ENCODE measurements at places on chromosomes 2 and 18.

DNA sequence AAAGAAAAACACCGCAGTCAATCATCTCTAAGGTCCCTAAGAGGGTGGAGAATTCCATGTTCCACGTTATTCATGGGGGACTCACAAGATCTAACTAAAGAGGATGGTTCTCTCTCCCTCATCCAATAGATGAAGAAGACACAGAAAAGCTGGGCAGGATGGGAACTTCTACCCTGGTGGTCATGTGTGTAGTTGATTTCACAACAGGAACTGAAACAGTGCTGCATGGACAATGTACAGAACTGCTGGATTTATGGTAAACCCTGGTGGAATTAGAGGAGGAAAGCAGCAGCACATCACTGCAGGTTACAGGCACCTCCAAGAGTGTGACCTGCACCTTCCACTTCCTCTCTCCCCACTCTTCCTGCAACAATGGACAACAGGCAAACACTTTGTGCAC, 31.4 kb downstream of the FECH start:
- no peak for DNase-seq

- DNase-seq, result no peak
Observed at GRCh38 chr18:22408059-22408458, 9.7 kb downstream of the CTAGE1 start.

GRCh38 chr2:218963601-218964000, 4.1 kb downstream of the CDK5R2 start:
- no peak for DNase-seq

DNA sequence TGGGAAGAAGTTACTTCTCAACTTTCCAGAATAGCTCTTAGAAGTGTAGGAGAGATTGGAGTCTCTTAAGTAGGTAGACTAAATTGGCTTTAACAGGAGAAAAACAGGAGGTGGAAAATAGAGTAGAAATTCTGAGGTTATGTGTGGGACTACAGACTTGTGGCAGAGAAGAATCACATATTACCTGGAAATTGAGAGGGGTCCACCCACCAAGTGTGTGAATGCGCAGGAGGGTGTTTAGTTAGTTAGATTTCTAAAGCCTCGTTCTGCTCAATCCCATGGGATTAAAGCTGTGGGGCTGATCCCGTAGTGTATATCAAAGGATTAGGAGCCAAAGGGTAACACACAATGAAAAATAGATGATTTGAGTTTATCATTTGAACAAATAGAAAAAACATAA, 319.1 kb downstream of the TRIB2 start:
- no peak for DNase-seq

DNA sequence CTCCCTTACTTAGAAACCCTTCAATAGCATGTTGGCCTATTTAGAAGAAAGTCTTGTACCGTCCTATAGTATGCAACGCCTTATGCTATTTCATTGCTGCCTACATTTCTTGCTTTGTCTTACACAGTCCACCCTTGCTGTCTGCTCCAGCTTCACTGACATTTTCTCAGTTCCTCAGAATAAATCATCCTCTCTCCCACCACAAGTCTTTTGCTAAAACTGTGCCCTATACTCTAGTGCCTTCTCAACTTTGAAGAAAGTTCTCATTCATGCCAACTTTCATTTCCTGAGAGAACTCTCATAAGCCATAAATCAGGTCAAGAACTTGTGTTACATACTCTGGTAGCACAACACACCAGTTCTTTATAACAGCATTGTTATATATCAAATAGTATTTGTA, 54.3 kb upstream of the COL3A1 start:
- DNase-seq, result no peak

DNA sequence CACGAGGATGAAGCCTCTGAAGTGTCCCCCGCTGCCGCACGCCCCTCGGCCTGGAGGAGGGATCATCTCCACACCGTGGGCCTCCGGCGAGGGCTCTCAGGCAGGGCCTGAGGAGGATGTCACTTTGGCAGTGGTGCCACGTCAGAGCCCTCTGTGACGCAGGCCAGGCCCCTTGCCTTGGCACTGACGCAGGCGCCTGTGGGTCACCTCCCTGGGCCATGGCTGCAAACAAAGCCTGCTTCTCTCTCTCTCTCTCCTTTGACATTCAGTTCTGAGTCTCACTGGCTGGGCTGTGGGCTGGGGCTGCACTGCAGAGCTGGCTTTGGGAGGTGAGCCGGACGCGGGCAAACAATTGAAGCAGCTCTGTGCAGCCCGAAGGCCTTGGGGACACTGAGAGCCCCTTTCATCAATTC, 273.7 kb downstream of the TWIST2 start:
- DNase-seq, result no peak

GRCh38 chr2:119841550-119841949, 81.8 kb downstream of the PTPN4 start:
- DNase-seq, result no peak

- no peak for DNase-seq
Observed at GRCh38 chr18:10419420-10420103, 34.9 kb upstream of the APCDD1 start.

GRCh38 chr18:67771271-67771670, 254.8 kb upstream of the DSEL start:
- DNase-seq, result peak; percentile 5

DNA sequence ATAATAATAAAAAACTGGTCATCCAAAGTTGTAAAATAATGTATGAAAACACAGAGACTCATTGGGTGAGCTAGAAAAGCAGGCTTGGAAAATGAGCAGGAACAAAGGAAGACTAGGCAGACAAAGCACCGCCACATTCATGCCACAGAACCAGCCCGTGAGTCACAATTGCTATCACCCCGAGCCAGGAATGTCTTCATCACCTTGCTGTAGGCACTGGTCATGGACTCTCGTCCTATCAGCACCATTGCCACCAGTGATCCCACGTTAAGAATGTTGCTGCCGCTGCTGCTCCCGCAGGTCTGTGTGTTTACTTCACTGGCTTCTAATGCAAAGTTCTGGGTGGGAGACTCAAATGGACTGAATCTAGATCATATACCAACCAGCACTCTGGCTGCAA, 417.9 kb downstream of the PID1 start:
- DNase-seq, result peak; percentile 9

DNA sequence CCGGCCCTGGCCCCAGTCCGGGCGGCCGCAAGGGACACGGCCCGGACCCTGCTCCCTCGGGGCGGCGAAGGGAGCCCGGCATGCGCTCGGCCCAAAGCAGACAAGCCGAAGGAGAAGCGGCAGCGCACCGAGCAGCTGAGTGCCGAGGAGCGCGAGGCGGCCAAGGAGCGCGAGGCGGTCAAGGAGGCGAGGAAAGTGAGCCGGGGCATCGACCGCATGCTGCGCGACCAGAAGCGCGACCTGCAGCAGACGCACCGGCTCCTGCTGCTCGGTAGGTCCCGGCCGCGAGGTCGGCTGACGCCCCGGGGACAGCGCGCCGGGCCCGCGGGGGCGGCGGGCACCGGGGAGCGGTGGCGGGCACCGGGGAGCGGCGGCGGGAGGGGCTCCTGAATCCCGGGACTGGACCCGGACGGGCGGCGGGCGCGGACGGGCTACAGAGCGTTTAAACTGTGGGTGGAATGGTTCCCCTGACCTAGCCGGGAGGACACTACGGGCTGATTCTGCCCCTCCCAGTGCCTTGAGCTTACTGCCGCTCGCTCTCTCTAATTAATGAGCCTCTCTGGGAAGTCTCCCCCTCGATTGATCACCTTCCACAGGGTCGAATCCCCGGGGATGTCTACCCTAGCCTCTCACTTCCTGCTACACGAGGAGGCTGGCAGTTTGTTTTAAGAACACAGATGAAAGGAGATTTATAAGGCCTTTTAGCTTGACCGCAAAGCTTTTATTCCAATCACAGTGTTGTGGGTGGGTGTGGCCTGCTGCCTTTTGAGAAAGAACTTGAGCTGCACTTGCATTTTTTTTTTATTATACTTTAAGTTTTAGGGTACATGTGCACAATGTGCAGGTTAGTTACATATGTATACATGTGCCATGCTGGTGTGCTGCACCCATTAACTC, 853 bp downstream of the GNAL start:
- peak; percentile 80 for DNase-seq

DNA sequence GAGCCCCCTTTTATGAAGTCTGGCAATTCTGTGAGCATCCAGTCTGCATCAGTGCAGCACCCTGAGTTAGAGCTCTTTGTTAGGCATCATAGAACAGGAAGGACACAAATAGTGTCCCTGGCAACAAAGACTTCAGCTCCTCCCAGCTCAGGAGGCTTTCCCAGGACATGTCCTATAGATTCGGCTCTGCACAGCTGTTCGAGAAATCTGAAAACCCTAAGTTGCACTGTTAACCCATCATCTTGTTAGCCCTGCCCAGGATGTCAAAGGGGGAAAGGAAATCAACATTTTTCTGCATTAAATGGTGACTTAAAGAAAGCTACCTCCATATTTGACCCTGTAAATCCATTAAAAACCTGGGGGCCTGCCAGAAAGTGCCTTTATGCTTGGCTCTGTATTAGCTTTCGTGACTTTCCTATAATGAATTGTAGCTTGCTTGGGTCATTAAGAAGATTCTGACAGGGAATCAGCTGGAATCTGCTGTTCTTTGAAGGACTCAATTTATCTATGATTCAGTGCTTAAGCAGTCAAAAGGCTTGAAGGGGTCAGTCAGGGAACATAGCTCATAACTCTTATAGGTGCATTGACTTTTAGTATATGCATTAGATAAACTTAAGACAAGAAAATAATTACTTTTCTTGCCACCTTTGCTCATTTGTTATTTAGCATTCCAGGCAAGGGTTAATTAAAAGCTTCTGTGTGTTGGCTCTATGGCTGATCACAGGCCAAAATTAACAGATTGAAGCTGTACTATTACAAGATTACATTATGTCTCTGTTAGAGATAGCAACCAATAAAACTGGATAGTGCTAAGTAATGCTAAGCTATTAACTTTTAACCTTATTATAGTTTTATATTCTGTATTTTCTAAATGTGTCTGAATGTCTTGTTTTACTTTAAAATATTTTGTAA, 20.6 kb downstream of the ERMN start:
- DNase-seq, result no peak

DNA sequence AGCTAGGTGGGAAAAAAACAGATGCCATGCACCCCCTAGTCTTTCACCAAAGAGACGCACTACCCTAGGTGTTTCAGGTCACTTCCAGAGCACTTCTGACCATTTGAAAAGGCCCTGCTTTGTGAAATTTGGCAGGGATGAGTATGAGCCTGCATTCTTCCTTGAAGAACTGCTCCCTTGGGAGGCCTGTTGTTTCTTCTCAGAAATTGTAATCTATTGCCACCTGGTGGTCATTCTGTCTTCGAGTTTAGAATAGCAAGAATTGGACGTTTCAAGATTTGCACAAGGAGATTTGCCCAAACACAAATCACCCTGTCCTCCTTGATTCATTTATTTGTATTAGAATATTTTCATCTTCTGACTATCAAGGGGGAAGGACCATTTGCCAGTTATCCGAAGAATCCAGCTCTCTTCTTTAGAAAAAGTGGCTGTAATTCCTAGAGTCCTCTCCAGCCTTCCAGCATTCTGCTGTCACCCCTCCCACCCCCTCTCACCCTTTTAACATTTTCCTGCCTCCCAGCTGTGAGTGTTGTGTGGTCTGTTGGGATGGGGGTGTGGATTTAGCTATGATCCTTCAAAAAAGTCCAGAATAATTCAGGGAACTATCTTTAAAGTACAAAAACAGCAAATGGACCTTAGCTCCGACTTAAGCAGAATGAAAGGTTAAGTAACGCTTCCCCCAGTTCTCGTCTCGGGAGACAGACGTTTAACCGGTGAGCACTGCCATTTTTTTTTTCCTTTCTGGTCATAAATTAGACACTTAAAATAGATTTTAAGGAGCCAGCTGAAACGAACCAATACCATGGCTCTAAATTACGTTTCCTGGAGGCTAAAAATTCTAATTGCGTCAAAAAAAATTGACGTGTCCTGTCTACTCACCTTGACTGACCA, 3.7 kb upstream of the GAD1 start:
- DNase-seq, result peak; percentile 69

DNA sequence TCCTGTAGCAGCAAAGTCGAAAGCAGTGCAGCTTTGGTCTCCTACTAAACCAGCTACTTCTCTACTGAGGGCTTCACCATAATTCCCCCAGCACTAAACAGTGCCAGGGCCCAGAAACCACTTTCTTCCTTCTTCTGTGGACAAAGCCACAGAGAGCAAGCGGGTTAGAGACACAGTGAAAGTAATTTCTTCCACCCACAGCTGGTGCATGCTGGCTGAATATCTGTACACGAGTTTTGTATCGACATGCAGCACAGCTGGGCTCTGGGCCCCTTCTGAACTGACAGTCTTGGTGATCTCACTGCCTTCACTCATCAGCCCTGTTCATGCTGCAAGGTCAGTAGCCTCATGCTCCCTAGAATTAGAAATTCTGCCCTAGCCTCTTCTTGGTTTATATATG, 74.0 kb upstream of the SULT1C3 start:
- no peak for DNase-seq

GRCh38 chr18:44562986-44563385, 117.7 kb upstream of the SETBP1 start:
- no peak for DNase-seq

DNA sequence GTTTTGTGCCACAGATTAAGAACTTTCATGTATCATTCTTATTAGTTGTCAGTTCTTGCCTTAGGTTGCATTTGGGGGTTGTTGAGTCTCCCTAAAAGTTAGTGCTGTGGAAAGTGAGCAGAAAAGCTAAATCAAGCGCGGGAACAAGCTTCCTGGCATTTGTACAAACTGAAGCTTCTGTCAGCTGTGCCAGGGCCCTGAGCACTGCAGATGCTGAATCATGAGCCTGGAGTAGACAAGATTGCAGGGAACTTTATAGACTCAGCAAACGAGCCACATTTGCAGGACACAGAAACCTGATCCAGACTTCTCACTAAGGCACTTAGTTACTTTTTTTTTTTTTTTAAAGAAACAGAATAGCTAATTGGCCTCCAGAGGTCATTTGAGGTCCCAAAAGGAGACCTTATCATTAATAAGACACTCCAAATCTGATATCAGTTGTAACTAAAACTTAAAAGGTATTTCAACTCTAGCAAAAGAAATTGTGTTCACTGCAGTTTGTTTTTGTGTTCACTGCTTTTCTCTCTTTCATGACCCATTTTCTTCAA, 88.7 kb downstream of the ADAM23 start:
- no peak for DNase-seq

DNA sequence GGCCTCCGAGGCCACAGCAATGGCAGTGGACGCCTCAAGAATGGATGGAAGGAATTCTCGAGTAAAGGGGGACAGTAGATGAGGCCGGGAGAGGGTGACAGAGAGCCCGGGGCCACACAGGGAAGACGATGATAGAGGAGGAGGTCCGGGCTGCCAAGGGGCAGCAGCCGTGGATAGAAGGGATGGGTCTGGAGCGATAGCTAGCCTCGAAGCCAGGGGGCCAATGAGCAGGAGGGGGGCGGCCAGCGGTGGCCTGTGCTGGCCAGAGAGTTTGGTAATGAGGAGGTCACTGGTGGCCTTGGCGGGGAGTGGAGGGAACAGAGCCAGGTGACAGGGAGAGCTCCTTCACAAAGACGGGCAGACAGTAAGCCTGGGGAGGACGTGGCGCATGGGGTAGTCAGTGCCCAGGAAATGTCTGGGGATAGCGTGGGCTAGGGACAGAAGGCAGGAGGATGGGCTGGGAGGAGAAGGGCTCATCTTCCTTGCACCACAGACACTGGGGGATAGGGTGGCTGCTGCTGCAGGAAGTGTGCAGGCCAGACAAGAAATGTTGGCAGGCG, 87.8 kb upstream of the ASB18 start:
- no peak for DNase-seq

- no peak for DNase-seq
Observed at GRCh38 chr2:858646-859045, 92.0 kb upstream of the SNTG2 start.

GRCh38 chr2:20617081-20617575, 33.8 kb downstream of the HS1BP3 start:
- DNase-seq, result peak; percentile 49

GRCh38 chr18:66682855-66683322, 79.0 kb upstream of the CDH19 start:
- no peak for DNase-seq

- DNase-seq, result no peak
Observed at GRCh38 chr2:19846567-19846966, 55.2 kb downstream of the TTC32 start.

Data from urothelium cell line (cell line).